ENCODE measurements at places on chromosomes 2 and 18.

DNA sequence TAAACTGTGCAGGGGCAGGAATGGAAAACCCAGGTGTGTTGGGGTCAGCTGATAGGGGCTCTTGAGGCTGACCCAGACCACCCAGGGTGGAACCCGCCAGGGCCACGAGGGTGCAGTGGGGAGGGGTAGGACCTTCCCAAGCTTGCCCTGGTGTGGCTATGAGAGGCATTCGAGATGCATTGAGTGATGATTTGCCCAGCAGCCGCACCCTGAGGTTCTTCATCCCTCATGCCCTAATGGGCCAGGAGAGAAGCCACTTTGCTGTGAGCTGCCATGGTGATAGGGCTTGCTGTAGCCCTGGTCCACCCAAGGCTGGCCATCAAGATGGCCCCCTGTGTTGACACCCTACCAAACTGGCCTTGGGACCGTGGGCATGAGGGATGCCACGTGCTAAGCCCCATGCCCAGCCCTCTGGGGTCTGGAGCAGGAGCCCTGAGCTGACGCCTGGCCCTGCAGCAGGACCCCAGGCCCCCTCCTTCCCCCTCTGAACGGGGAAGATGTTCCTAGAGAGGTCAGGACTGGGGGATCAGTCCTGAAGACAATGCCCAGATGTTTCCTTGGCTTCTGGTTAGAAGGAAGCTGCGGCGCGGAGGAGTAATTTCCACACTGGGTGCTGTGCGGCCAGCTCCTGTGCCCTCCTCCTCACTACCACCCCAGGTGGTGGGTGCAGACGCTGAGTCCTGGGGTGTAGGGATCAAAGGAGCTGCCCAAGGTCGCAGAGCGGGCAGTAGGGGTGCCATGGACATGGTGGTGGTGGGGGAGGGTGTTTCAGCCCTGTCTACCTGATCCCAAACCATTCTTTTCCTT, 122.5 kb upstream of the HDAC4 start:
- DNase-seq: no peak

DNA sequence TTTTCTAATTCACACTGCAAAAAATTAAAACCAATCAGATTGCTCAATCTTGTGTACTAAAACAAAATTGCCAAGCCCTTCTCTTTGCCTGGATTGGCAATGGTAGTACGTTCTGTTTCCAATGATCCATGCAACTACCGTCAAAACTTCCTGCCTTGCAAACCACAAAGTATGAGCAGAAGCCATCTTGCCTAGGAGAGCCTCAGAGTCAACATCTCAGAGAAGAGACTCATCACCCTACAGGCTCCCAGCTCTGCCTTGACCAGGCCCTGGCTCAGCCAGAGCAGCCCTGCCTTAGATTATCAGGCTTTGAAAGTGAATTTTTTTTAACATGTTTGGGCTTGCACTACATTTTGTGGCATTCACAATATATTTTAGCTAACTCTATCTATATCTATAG, 574.1 kb downstream of the SATB2 start:
- DNase-seq: no peak

DNA sequence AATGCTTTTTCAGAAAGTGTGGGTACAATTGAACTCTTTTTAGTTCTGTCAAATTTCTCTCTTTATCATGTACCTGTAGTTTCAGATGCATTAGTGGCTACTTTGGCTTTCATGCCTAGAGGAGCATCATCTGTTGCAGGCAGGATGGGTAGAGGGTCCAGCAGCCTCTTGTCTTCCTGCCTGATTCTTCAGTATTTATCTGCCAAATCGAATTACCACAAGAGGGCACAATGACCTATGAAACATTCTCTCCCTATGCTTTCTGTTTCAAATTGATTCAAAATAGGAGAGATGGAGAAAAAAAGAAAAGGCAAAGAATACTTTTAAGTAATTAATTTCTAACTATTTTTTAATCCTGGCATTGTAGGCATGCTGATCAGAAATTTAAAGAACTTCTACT, 477.2 kb downstream of the TRIB2 start:
- no peak for DNase-seq

GRCh38 chr2:23561088-23561487, 176.1 kb downstream of the KLHL29 start:
- no peak for DNase-seq

- no peak for DNase-seq
Observed at GRCh38 chr18:40348196-40348595, 1606.8 kb upstream of the PIK3C3 start.

DNA sequence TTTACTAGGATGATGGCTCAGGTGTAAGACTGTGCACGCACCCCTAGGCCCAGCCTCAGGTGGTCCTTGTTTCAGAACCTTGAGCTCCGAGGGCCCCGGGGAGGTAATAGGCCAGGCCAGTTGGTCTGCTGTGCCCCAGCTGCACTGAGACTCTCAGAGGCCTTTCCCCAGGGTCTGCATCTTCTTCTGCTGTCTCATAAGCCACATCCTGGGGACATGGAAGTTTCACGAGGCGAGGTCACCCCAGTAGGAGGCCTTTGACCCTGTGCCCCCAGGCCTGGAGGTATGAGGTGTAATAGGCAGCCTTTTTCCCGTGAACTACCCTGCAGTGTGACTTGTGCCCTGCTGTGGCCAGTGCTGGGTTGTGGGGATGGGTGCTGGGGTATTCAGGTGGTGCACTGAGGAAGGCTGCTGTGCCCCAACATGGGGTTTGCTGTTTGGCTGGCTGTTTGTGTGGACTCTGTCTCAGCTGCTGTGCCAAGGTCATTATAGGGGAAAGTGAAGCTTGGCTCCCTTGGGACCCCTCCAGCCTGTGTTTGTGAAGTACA, 6.9 kb downstream of the OXER1 start:
- no peak for DNase-seq

GRCh38 chr18:10336749-10337350, 117.6 kb upstream of the APCDD1 start:
- DNase-seq: no peak

DNA sequence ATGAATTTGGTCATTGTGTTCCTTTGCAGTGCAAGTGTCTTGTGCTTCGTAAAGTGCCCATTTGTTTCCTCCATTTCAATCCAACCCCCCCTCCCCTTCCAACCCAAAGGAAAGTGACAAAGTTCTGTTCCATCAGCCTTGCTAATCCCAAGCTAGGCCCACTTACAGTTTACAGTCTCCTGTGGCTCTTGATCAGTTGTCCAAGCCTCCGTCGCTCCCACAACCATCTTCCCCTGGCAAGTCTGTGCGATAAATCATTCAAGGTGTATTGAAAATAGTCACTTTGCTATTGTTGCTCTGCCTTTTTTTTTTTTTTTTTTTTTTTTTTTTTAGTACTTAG, 6.5 kb downstream of the POU3F3 start:
- DNase-seq: no peak

GRCh38 chr2:7706791-7707190, 789.6 kb downstream of the RNF144A start:
- no peak for DNase-seq

GRCh38 chr18:74268933-74269620, 22.7 kb downstream of the CYB5A start:
- no peak for DNase-seq

DNA sequence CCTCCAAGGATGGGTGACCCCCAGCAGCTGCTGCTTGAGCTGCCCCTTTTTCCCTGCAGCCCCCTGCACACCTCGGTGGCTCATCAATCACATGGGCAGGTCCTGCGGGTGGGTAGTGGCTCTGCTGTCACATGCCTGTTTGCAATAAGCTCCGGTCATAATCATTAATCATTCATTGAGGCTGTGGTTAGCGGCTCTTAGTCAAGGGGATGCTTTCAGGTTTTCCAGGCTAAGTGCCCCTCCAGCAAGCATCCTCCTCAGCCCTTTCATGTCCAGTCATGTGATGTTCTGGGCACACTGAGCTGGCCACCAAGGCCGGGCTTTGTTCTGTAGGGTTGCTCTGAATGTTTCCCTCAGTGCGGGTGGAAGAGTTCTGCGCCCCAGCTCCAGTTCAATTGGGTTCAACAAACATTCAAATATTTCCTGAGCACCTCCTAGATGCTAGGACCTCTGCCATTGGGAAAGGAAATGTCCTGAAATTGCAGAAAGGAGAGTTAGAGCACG, 96.4 kb upstream of the LDAH start:
- no peak for DNase-seq

GRCh38 chr2:111251711-111252110, 131.0 kb downstream of the BCL2L11 start:
- no peak for DNase-seq

GRCh38 chr2:216424274-216424673, 12.0 kb downstream of the SMARCAL1 start:
- DNase-seq: no peak

GRCh38 chr2:10407841-10408648, 40.1 kb downstream of the ODC1 start:
- no peak for DNase-seq

DNA sequence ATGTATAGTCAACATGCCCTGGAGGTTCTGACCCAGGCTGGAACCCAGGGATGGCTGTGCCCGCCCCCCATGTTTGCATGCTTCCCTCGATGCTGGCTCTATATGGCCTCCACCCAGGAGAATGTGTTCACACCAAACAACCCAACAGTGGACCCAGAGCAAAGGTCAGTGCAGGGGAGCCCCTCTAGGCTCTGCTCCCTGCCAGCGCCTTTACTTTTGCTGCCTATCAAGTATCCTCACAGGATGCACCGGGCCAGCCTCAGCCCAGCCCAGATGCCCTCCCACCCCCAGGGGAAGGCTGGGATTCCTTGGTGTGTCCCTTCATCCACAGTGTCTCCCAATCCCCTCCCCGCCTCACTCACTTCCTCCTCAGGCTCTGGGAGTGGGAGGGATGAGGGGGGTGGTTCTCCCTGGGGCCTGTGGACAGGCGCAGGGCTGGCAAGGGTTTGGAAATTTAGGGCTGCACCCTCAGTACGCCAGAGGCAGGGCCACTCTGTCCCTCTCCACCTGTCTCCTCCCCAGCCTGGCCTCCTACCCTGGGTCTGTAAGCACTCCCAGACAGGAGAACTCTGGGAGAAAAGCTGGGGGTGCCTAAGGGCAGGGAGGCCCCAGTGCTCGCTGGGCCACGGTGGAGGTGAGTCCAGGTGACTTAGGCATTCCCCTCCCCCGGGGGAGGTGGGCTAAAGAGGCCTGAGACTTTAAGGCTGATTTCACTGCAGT, 2.3 kb downstream of the ATP6V1B1 start:
- DNase-seq: no peak

GRCh38 chr18:54222922-54223567, 1.4 kb downstream of the MBD2 start:
- DNase-seq: no peak

DNA sequence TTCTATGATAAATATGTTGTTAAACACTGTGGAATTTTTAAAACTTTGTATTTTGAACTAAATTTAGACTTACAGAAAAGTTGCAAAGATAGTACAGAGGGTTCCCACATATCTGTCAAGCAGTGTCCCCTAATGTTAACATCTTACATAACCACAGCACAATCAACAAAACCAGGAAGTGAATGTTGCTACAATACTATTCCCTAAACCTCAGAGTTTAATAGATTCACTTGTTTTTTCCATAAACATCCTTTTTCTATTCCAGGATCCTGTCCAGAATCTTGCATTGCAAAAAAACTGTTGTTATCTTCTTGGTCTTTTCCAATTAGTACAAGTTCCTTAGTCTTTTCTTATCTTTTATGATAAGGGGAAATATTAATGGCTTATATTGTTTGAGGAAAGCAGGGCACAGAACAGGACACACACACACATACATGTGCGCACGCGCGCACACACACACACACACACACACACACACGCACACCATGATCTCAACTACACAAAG, 251.1 kb upstream of the TRIB2 start:
- no peak for DNase-seq

DNA sequence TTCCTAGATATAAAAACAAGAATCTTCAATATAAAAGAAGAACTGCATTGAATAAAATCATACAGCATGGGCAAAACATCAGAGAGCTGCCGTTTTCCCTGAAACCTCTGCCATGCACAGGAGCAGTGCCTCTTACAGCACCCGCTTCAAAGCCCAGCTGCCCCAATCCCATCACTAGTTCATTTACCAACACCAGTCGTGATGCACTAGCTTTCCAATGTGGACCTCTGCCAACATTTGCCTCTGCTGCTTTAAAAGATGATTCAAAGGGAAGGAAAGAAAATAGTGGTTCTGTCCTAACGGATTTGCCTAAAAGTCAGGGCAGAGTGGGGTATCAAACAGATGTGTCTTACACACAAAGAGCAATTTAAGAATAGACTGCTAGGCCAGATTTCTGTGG, 43.4 kb upstream of the AP1S3 start:
- no peak for DNase-seq

GRCh38 chr2:234422273-234422732, 74.6 kb downstream of the ARL4C start:
- DNase-seq: no peak
